ENCODE measurements at places on chromosomes 5 and 9.
A peak's percentile ranks its signal among the peaks of the same experiment; 100 is the strongest.

GRCh38 chr9:94933511-94933828 is 207.0 kb downstream of the AOPEP start:
- no peak for DNase-seq

DNA sequence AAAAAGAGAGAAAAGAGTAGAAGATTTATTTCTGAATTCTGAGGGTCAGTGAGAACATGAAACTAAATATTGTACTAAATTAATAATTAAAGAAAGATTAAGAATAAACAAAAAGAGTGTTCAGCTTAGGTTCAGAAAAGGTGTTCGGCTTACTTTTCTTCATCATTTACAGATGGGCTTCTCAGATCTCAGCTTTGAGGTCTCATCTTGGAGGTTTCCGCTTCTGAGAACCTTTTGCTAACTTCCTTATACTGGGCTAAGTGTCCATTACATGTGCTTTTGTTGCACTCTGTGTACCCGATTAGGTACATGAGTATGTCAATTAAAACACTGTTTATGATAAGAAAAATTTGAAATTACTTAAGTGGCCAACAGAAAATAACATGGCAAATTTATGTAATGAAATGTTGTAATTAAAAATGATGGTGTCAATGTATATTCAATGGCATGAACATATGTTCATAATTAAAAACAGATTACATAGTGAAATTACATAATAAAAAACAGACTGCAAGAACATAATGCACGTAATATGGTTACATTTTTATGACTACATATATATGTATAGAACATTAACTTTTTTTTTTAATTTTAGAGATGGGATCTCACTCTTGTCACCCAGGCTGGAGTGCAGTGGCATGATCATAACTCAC is 17.3 kb upstream of the ITGA1 start:
- no peak for DNase-seq

DNA sequence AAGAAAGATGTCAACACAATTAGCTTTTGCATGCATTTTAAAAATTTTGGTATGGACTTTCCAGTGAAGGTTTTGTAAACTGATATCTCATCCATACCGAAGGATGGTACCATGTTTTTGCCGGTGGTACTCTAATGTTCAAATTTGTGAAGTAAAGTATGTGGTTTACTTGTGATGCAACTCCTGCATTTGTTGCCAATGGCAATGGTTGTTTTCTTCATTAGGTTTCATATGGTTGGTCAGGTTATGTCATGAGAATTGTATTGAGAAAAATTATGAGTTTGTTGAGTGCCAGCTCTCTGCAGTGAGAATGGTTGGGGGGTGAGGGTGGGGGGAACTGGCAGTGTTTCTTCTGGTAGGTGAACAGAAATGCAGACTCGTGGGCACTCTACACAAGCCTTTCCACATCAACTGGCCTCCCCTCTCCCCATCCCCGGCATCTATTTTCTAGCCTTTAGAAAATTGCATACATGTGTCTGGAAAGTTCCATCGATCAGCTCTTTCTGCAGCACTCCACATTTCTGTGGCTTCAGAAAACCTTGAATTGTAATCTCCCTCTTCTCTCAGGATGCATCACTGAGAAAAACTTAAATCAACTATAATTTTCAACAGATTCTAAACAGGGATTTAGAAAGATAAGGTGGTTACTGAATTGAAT is 107.7 kb downstream of the PDE4D start:
- no peak for DNase-seq

- DNase-seq, result no peak
Measured at GRCh38 chr5:172168311-172168710, 19.7 kb downstream of the STK10 start.

- no peak for DNase-seq
Measured at GRCh38 chr9:95670122-95670521, 153.4 kb upstream of the PTCH1 start.

GRCh38 chr5:56123531-56124243 is 109.4 kb downstream of the ANKRD55 start:
- DNase-seq, result no peak

GRCh38 chr9:36764364-36765076 is 191.8 kb downstream of the MELK start:
- DNase-seq, result no peak

GRCh38 chr5:1331861-1332405 is 13.0 kb downstream of the CLPTM1L start:
- DNase-seq, result peak; percentile 23

DNA sequence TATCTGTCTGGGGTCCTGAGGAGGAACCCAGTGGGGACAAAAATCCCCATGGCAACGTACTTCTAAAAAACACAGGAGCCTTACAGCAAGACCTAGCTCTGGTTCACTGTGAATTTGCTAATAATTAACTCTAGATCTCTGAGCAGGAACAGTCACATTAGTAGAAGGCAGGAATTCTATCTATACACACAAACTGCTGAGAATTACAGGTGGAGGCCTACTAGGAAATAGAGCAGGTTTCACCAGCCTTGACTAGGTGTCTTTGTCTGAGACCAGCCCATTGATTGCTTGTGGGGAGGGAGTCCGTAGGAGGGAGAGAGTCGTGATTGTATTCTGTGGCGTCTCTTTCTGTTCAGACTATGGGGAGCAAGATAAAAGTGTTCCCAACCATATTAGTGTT is 44.8 kb downstream of the PRLR start:
- no peak for DNase-seq

GRCh38 chr5:1104327-1105006 is 7.4 kb downstream of the SLC12A7 start:
- DNase-seq, result no peak

- DNase-seq, result no peak
Measured at GRCh38 chr5:168059131-168059530, 232.3 kb upstream of the WWC1 start.

DNA sequence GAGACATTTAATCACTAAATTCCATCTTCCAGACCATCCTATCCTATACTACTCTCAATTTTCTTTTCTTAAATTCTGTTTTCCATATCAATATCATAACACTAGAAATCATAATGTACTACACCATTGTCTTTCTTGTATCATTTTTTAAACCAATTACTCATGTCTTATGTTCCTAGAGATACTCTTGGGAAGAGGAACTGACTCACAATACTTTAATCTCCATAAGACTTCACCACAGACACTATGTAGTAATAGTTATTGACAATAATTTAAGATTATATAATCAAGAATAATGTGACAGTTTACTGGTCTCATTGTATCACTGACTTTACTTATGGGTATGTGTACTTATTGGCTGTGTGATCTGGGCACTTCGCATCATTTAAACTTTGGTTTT is 43.8 kb downstream of the PCDHGC5 start:
- DNase-seq, result no peak

- DNase-seq, result peak; percentile 84
Measured at GRCh38 chr5:146541958-146542849, 26.2 kb upstream of the GPR151 start.

DNA sequence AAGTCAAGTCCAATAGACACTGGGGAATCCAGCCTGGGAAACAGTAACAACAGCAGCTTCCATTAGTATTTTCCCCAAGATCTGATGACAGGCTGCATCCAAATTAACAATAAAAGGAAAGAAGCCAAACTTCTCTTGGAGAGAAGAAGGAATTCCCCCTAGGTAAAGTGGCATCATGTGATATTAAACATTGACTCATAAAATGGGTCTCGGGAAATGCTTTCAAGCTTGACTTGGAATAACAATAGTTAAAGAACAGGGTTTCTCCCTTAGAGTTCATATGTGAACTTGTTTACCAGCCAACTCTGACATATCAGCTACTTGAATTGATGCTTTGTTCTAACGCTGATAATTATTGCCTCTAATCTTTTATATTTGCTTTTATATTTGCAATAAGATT is 45.4 kb downstream of the ENTREP1 start:
- no peak for DNase-seq

GRCh38 chr5:149694007-149694406 is 36.1 kb upstream of the PPARGC1B start:
- no peak for DNase-seq

GRCh38 chr9:82140471-82140870 is 151.9 kb downstream of the SPATA31D1 start:
- DNase-seq, result no peak

- no peak for DNase-seq
Measured at GRCh38 chr5:15718421-15719179, 218.6 kb downstream of the FBXL7 start.

DNA sequence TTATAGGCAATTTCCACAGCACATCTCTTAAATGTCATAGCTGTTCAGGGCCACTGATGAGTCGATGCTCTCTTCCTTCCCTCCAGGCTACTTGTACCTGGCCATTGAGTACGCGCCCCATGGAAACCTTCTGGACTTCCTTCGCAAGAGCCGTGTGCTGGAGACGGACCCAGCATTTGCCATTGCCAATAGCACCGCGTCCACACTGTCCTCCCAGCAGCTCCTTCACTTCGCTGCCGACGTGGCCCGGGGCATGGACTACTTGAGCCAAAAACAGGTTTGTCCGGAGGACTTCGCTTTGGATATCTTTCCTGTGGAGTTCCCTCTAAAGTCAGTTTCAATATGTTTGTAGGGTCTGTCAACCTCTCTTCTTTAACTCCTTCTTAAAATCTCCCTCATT is 84.3 kb downstream of the EQTN start:
- no peak for DNase-seq

- no peak for DNase-seq
Measured at GRCh38 chr5:144304688-144305087, 134.0 kb downstream of the KCTD16 start.

GRCh38 chr5:60700416-60700757 is 421 bp upstream of the DEPDC1B start:
- DNase-seq, result no peak
